ENCODE measurements at places on chromosomes 5 and 9. TPM values are rescaled to one million over a fixed set of nuclear protein-coding genes. Genes with fewer than 3 reads are reported as not detected.

Gene C9orf50
- total RNA-seq, result 0.27 TPM

Gene SOHLH1
- total RNA-seq, result not detected

Gene MELK
- total RNA-seq, result 60.4 TPM

Gene TTC16
- not detected for total RNA-seq

Gene ORM2
- total RNA-seq, result not detected

Gene NEUROG1
- total RNA-seq, result 7.3 TPM
